AG04450 (cell line): ENCODE measurements at places on chromosomes 3 and 15.

DNA sequence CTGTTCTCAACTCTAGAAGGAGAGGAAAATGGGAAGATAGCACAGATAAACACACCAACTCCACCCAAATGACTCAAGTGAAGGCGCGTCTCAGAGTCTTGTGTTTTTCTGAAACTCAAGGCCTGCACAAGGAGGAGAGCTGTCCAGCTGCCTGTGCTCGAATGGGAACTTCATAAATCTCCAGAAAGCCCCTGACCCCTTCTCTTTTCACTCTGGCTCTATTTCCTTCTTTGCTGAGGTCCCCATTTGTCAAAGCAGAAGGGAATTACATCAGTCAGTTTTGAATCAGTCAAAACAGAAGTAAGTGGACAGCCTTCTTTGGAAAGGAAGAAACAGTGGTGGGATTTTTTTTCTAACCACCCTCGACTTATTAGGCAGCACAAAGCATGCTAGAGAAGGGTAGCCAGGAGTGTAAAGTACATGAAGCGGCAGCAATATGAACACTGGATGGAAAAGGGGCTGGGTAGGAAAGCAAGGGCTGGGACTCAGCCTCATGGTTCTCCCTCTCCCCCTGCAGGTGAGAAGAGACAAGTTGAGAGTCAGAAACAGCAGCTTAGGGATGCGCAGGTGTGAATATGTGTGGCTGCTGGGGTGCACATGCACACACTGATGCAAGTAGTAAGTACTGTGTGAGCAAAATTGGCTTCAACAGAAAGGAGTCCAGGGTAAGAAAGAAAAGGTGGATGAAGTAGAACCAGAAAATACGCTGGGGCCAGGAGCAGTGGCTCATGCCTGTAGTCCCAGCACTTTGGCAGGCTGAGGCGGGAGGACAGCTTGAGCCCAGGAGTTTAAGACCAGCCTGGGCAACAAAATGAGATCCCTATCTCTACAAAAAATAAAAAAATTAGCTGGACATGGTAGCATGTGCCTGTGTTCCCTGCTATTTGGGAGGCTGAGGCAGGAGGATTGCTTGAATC lies 36.6 kb upstream of the MAGEF1 start:
- no peak for DNase-seq

- no peak for DNase-seq
These were observed 24.4 kb upstream of the ABHD10 start for GRCh38 chr3:111954228-111954990.

DNA sequence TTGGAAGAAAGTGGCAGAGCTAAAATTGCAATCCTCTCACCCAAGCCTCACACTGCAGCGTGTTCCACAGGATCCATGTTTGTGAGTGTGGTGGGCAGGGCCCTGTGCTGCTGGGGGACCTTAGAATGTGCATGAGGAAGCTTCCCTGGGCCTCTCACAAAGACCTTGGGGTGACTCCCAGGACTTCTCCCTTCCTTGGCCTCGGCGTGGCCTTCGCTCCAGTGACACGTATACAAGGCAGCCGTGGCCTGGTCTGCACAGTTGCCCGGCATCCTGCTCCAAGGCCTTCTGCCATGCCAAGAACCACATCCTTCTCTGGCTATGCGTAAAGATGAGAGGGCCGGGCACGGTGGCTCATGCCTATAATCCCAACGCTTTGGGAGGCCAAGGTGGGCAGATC lies 196.4 kb downstream of the UACA start:
- no peak for DNase-seq

DNA sequence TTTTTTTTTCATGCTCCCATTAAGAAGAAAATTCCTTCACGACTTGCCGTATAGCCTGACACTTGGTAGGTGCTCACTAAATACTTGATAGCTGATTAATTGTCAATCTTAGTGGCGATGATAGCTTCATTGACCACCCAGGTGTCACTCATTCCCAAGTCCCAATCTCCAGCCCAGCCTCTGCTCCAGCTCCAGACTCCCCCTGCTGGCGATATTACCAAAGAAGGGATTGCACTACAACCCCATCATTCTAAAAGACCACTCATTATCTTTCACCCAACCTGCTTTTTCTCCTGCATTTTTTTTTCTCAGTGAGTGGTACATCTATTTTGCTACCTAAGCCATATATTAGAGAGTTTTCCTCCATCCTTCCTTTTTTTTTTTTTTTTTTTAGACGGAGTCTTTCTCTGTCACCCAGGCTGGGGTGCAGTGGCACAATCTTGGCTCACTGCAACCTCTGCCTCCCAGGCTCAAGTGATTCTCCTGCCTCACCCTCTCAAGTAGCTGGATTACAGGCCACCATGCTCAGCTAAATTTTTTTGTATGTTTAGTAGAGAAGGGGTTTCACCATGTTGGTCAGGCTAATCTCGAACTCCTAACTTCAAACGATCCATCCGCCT lies 19.5 kb upstream of the COMMD2 start:
- DNase-seq, result no peak

GRCh38 chr3:66393333-66394005 lies 107.4 kb downstream of the LRIG1 start:
- DNase-seq, result no peak

DNA sequence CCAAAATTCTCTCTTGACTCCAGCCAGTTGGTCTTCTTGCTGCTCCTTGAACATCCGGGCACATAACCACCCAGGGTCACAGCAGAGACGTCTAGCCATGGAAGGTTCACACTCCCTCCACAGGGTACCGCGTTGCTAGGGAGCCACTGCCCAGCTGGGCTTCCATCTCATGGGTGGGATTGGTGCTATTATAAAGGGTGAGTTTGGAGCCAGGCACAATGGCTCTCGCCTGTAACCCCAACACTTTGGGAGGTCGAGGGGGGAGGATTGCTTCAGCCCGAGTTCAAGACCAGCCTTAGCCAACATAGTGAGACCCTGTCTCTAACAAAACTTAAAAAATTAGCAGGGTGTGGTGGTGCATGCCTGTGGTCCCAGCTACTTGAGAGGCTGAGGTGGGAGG lies 17.5 kb upstream of the SKOR1 start:
- DNase-seq, result no peak

DNA sequence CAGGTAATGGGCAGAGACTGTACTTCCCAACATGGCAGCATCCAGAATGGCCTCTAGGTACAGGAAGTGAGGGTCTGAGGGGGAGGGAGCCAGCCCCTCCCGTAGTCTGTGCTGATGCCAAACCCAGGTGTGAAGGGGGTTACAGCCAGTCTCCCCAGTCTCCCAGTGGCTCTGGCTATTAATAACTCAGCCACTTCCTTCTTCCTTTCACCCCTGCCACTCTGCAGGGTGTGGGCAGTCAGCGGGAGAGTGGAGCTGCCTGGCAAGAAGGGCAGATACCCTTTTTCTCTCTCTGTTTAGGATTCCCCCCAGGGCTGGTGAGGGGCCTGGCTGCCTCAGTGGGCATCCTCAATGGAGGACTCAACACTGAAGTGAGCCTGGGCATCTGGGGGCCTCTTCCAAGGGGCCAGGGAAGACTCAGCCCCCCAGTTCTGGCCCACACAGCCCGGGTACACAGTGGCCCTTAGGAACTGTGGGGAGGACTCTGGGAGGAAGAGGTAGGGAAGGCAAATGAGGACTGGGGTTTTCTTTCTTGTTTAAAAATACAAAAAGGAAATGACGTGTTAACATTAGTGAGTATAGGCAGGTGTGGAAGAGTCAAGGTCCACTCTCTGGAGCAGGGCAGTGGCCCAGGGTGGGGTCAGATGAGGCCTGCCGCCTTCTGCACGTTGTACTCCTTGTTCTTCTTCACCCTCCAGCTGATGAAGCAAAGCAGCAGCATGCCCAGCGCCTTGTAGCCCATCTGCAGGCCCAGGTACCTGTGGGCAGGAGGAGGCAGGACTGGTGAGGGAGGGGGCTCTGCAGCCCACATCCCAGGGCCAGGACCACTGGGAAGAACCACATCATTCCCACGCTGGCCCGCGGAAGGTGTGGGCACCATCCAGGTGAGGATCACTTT lies 38.6 kb upstream of the RAB6B start:
- DNase-seq, result no peak

GRCh38 chr3:10315771-10316344 lies 5.1 kb downstream of the SEC13 start:
- DNase-seq, result no peak

DNA sequence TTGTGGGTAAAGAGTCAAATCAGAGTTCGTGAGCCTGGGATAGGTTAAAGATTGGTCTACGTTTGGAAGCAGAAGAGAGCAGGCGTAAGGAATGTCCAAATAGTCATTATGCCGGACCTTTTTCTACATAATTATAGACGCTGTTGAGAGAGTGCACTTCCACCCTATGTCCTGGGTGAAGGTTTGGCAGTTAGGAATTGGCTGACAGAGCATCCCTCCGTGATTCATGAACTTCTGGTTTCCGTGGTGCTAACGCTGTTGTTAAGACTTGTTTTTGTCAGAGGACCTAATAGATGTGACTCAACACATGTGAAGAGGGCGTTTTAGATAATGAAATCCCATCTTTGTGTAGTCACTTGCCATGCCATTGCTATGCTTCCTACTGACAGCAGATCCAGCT lies 1.1 kb downstream of the EAF1 start:
- no peak for DNase-seq

DNA sequence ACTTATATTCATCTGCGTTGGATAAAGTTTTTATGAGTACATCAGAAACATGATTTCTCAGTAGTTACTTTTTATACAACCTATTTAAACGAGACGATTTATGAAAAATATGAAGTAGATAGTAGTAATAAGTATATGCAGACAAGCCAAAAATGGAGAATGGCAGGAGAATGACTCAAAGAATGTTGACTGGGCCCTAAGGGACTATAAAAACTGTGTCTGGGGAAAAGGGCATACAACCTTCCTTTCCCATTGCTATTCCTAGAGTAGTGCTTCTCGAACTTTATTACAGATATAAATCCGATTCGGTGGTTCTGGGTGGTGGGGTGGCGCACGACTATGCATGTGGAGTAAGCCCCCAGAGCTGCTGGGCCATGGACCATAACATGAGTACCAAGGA lies 558.5 kb downstream of the FOXP1 start:
- DNase-seq, result no peak

DNA sequence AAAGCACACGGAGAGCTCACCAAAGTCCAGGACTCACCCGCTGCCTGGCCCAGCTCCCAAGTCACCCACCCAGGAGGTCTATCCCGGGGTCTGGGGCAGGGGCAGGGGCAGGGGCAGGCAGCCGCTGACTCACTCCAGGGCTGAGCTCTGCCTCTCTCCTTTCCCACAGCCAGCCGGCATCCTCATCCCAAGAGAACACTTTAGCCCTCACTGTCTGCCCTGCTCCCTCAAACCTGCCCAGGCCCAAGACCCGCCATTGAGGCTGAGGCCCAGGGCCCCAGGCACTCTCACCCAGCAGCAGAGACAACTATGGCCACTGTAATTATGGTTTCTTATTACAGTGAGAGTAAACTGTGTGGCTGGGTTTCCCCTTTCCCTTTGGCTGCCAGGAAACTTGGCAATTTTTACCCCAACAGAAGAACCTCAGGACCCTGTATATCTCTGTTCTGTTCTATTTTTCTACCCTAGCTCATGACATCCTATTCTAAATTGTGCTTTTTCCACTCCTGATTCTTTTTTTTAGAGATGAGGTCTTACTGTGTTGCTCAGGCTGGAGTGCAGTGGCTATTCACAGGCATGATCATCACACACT lies 53.0 kb downstream of the IQSEC1 start:
- no peak for DNase-seq

GRCh38 chr3:59115364-59116232 lies 65.8 kb upstream of the CFAP20DC start:
- no peak for DNase-seq

DNA sequence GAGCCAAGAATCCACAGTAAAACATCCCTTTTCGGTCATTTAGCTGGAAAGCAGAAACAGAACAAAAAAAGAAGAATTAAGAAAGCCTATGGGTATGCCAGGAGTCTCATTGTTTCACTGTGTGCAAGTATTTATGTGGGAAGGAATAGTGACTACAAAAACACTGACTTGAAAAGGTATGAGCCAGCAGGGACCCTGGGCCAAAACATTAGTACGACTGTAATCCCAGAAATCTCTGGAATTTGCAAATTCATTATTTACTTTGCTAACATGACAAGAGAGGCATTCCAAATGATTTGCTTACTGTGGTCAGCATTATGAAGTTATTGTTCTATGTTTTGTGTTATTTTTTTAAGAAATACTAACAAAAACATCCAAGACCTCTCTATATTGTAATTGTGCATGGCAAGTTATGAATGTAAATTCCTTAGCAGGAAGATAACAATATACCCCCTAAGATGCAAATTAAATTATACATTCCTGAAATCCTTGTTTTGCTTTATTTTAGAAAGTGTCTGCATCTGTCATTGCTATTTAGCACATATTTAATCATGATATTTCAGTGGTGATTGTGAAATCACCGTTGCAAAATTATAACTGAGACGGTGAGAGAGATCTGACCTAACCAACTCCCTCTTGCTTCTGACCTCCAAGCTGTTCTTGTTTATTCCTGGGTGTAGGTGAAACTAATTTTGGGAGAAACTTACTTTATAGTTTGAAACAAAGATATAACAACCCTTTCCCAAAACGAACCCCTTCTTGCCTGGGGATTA lies 299.2 kb downstream of the ZPLD1 start:
- no peak for DNase-seq

- no peak for DNase-seq
These were observed 25.8 kb upstream of the ARL6 start for GRCh38 chr3:97738761-97739160.

- DNase-seq, result no peak
These were observed 125.5 kb downstream of the GREM1 start for GRCh38 chr15:32843219-32843815.
